ENCODE measurements at places on chromosomes 2 and 18. TPM values are rescaled to one million over a fixed set of nuclear protein-coding genes. Genes with fewer than 3 reads are reported as not detected.

DNA sequence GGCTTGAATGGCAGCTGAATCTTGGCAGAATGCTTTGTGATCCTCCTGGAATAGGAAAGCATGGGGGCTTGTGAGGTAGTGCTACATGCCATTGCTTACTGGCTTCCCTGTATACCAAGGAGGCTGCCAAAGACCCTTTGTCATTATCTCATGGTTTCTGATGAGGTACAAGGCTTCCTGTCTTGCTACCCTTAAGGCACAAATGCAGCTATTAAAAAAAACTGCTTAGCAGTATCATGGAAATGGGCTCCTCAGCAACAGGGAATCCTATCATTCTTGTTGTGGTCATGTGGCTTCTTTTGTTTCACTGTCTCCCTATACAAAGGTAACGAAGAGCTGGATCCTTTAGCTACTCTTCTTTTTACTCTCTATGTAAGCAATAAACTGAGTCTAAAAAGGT is 6.6 kb upstream of the KANSL1L start:
- H3K4me3 ChIP-seq, result no peak overlapping the region
- H3K27ac ChIP-seq, result no peak overlapping the region
- no peak for DNase-seq
- no peaks in the 10 kb centered on the region for H3K36me3 ChIP-seq
- H3K27me3 ChIP-seq, result no peaks in the 10 kb centered on the region

- H3K27me3 ChIP-seq, result no peaks in the 10 kb centered on the region
- H3K4me3 ChIP-seq, result no peak overlapping the region
- no peak for DNase-seq
Measured at GRCh38 chr18:48889981-48890762, 60.6 kb downstream of the SMAD7 start.

The TMEM182 gene
- 5.4 TPM for total RNA-seq

GRCh38 chr2:36059691-36060090 is 295.9 kb upstream of the CRIM1 start:
- no peak for DNase-seq
- H3K27me3 ChIP-seq, result no peaks in the 10 kb centered on the region
- no peak overlapping the region for H3K4me3 ChIP-seq
- no peak overlapping the region for H3K27ac ChIP-seq
- H3K4me1 ChIP-seq, result no peaks in the 10 kb centered on the region
- no peaks in the 10 kb centered on the region for H3K36me3 ChIP-seq

DNA sequence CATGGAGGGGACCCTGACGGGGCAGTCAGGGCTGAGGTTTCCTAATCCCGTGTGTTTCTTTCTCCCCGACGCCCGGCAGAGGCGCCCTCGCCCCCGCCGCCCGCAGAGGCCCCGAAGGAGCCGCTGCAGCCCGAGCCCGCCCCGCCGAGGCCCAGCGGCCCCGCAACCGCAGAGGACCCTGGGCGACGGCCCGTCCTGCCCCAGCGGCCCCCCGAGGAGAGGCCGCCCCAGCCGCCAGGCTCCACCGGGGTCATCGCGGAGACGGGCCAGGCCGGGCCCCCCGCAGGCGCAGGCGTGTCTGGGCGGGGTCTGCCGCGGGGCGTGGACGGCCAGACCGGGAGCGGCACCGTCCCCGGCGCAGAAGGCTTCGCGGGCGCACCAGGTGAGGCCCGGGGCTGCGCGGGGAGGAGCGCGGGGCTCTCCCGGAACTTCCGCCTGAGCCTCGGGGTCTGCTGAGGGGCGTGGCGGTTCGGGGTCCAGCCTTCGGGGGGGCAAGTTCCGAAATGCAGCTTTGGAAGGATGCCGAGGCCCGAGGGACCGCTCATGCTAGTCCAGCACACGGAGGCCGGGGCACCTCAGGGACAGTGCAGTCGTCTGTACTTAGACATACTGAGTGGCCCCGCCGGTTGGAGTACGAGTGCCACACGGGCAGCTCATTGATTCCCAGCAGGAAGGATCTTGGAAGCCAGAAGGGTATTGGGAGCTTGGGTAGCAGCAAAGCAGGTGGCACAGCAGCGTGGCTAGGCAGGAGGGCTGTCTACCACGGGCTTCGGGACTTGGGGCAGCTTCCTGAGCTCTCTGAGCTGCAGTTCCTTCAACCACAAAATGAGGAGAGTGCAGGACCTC is 60.1 kb downstream of the EMILIN2 start:
- H3K27ac ChIP-seq, result peak overlapping the region; percentile 67
- H3K4me1 ChIP-seq, result peaks cover 10% of the 10 kb centered on the region
- no peak for DNase-seq
- peaks cover 5% of the 10 kb centered on the region for H3K27me3 ChIP-seq
- H3K4me3 ChIP-seq, result no peak overlapping the region
- H3K36me3 ChIP-seq, result no peaks in the 10 kb centered on the region

- no peaks in the 10 kb centered on the region for H3K27me3 ChIP-seq
- H3K4me3 ChIP-seq, result no peak overlapping the region
- no peak for DNase-seq
- H3K27ac ChIP-seq, result no peak overlapping the region
- H3K36me3 ChIP-seq, result no peaks in the 10 kb centered on the region
- no peaks in the 10 kb centered on the region for H3K4me1 ChIP-seq
Measured at GRCh38 chr2:196337208-196337953, 166.0 kb upstream of the STK17B start.

DNA sequence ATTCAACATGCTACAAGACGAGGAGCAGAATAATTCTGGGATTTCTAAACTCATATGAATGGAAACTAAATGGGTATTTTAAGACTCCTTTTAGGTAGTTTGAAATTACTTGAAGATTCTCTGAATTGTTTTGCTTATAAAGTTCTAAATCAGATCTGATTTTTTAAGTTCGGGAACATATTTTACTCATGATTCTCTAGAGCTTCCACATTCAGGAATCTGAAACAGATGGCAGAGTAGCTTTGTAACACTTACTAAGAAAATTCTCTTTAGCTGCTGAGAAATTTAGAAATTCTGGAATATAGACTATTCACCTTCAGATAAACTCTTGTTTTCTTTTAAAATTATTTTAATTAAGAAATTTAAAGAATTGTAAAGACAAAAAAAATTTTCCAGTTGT is 13.7 kb downstream of the RBBP8 start:
- H3K27me3 ChIP-seq, result no peaks in the 10 kb centered on the region
- H3K36me3 ChIP-seq, result no peaks in the 10 kb centered on the region
- no peak for DNase-seq
- no peak overlapping the region for H3K27ac ChIP-seq

- H3K27me3 ChIP-seq, result no peaks in the 10 kb centered on the region
- peak overlapping the region; percentile 67 for H3K27ac ChIP-seq
- H3K36me3 ChIP-seq, result no peaks in the 10 kb centered on the region
- peak; percentile 50 for DNase-seq
Measured at GRCh38 chr2:222861411-222862105, 722 bp downstream of the ACSL3 start.

The MEIS1 gene
- total RNA-seq, result 107 TPM

DNA sequence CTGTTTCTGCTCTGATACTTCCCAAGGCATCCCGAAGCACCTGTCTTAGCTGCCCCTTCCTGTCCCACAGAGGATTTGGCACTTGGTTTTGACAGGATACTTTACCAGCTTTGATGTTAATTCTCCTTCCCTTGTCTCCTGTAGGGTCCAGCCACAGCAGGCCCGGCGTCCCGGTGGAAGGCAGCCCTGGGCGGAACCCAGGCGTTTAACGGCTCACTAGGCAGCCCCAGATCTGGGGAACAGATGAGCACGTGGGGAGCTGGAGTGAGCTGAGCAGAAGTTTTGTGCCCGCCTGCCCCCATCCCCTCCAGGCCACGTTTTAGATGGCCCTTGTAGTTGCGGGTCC is 11.4 kb downstream of the ANKRD23 start:
- no peaks in the 10 kb centered on the region for H3K27me3 ChIP-seq
- H3K4me1 ChIP-seq, result peaks cover 26% of the 10 kb centered on the region
- DNase-seq, result no peak
- H3K4me3 ChIP-seq, result peak overlapping the region; percentile 14

DNA sequence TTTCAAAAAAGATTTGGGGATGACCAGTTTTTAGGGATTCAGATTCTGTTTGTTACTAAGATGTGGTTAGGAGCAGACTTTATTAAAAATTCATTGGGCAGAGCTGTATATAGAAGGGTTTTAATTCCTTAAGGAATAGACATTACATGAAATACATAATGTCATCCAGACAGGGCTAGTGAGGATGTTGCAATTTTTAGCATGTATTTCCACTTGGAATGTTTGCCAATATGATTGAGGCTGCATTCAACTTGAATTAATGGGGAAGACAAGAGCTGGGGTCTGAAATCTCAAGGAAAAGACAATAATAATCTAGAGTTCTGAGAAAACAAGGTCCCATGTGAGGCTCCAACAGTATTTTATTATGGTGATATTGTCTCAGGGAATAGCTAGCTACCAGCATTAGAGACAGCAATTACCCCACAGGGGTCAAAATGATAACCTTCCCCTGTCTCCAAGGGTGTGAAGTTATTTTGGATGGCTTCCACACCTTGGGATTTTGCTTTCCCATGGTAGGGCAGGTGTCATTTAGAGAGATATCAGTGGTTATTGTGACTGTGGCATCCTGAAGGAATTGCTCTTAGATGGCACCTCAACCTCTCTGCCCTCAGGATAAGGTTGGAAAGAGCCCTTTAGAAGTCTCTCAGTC is 60.2 kb downstream of the VSNL1 start:
- no peaks in the 10 kb centered on the region for H3K4me1 ChIP-seq
- no peaks in the 10 kb centered on the region for H3K36me3 ChIP-seq
- H3K4me3 ChIP-seq, result no peak overlapping the region
- DNase-seq, result no peak
- no peak overlapping the region for H3K27ac ChIP-seq
